ENCODE measurements at places on chromosomes 7 and 10.

DNA sequence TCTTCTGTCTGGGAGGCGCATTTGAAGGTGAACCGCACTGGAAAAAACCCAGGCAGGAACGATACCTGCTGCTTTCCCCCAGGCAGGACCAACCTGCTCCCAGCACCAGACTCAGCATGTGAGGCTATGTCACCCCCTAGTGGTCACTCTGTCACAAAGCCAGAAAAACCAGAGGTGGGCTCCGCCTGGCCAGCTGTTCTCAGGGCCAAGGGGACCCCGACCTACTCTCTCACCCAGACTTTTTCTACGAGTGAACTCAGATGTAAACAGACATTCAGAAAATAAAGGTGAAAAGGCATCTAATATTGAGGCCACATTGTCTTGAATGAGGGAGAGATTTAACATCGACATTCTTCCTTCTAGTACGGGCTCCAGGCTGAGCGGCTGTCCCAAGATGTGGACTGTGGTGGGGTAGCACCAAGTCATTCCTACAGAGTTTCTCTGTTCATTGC is 117.3 kb downstream of the PRKAG2 start:
- DNase-seq = peak; percentile 21

DNA sequence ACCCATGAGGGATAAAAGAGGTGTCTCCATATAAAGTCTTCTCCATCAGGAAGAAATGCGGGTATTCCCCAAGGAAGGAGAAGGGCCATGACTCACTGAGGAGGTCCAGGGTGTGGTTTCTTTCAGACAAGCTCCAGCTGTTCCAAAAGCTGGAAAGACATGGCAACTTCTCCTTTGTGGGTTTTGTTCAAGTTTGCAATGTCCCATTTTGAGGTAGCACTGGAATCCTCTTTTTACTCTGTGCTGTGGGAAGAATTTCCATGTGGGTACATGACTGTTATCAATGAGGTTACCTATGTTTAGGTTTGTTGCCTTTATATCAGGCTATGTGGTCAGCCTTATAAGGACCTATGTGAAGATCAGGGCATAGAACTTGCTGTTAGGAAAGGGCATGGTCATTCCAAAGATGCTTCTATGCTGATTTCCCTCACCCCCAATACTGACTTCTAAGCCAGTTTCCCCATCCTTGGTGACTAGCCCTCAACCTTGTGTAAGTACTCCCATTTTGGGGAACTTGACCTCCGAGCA is 697.5 kb downstream of the INHBA start:
- no peak for DNase-seq

- DNase-seq = no peak
Observed at GRCh38 chr7:20330928-20331909, 519 bp downstream of the ITGB8 start.

- DNase-seq = no peak
Observed at GRCh38 chr7:73668103-73668885, 663 bp downstream of the VPS37D start.

DNA sequence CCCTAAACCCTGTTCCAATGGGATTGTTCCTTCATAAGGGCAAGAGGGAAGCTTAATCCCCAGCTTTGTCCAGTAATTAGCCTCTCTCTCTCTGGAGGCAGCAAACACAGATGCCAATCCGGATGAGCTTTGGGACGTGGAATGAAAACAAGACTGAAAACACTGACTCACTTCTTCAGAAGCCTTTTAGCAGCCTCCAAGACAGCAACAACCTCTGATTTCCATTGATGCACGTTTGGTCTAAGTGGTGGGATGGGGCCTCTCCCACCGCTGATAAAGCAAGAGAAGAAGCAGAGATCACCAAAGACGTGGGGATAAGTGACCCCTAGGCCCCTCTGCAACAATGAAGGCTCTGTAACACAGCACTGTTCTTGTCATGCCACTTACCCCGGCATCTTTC is 5.8 kb upstream of the GFRA1 start:
- no peak for DNase-seq

- no peak for DNase-seq
Observed at GRCh38 chr10:34449836-34450235, 365.3 kb downstream of the PARD3 start.

- DNase-seq = no peak
Observed at GRCh38 chr7:157086508-157087187, 52.1 kb upstream of the UBE3C start.

GRCh38 chr7:113159746-113160339 is 41.5 kb upstream of the SMIM30 start:
- no peak for DNase-seq
